ENCODE measurements at places on chromosomes 16 and 17.

- no peak for DNase-seq
Observed at GRCh38 chr17:77716289-77716926, 242.1 kb upstream of the TNRC6C start.

GRCh38 chr17:72887917-72888316 is 204.6 kb downstream of the SLC39A11 start:
- DNase-seq = no peak

- DNase-seq = peak; percentile 52
Observed at GRCh38 chr17:67615011-67615561, 102.7 kb upstream of the NOL11 start.

- no peak for DNase-seq
Observed at GRCh38 chr17:41555105-41555887, 16.6 kb downstream of the KRT9 start.

GRCh38 chr16:73355981-73356380 is 308.1 kb upstream of the ZFHX3 start:
- no peak for DNase-seq

Measured in amygdala (tissue), 56 donors.